ENCODE measurements at places on chromosomes 4 and X.

DNA sequence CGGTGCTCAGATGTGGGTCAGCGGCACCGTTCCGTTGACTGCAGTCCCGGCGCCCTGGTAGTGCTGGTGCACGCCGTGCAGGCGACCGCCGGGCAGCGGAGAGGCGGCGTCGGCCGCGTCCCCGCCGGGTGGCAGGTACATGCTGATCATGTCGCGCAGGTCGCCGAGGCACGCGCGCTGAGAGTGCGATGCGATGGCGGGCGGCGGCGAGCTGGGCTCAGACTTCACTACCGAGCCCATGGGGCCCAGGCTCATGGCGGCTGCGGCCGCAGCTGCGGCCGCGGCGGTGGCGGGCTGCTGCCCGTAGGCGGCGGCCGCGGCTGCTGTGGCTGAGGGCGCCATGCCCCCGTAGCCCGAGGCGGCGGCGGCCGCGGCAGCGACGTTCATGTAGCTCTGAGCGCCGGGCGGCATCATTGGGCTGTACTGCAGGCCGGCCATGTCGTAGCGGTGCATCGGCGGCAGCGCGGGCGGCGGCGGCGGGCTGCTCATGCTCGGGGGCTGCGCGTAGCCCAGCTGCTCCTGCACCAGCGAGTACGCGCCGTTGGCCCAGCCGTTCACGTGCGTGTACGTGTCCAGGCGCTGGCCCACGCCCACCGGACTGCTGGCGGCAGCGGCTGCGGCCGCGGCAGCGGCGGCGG is 1.0 kb downstream of the SOX3 start:
- peak; percentile 48 for DNase-seq

DNA sequence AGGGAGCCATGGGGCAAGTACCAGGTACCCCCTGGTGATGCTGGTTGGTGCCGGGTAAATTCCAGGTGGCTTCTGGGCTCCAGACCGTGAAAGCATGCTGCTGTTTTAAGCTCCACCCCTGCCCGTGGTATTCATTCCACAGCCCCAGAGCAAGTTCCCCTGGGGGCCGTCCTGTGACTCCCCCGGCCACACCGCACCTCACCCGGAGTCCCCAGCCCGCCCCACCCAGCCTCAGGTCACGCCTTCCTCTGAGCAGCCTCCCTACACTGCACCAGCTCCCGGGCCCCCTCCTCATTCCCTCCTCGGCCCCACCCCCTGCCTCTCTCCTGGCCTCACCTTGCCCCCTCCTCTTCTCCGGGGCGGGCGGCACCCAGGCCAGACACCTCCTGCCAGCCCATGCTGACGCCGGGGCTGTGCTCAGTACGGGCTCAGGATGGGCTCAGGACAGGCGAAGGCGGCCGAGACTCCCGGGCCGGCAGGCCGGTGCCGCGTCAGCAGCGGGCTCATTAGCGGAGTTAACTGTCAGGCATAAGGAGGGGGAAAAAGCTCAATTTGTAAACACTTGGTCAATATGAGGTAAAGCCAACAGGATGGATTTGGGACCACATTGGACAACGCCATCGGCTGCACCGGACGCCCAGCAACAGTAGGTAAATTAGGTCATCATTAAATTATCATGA is 127.4 kb downstream of the FAM53A start:
- peak; percentile 22 for DNase-seq

- DNase-seq, result peak; percentile 3
Observed at GRCh38 chrX:14412686-14413085, 116.7 kb upstream of the GLRA2 start.

DNA sequence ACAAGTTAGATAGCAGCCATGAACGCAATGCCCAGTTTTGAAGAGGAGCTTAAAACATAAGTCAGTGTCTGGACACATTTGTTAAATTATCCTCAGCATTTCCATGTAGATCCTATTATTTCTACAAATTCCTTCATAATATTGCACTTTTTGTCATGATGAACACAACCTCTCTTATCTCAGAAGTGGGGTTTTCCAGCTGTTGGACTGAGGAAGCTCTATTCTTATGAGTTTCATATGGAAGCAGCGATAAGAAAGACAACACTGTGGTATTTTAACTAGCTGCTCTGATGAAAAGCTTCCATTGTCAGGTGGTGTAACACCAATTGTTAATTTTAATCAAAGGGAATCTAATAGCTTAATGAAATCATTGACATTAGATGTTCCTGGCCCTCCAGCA is 308.7 kb downstream of the GBA3 start:
- no peak for DNase-seq

GRCh38 chrX:69503782-69504625 is at the start of gene NALF2:
Gene NALF2, plus strand, starts transcription at chrX:69504326. Its CDS starts 957 bp downstream, at chrX:69505283.
- DNase-seq, result peak; percentile 60

All from GM23248 (cell line).